T1000 (cell line): ENCODE measurements at places on chromosomes 2 and 18.

GRCh38 chr18:55781481-55781957, 193.5 kb upstream of the TCF4 start:
- no peak for DNase-seq

- no peak for DNase-seq
Measured at GRCh38 chr2:16520891-16521290, 144.7 kb downstream of the CYRIA start.

DNA sequence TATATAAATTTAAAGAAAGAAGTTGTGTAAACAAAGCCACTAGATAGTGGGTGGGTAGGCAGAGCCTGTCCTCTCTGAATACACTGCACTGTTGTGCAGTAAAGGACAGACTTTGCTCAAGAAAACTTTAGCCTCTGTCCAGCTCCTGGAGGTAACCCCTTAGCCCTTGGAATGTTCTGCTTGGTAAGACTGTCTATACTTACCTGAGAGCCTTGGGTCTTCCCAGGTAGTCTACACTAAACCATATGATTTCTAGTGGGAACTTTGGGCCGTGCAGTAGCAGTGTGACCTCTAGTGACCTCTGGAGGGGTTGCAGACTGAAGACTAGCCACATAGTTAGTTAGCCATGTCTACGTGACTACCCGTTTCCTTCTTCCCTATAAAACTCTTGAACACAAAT, 678.3 kb upstream of the NRXN1 start:
- no peak for DNase-seq

DNA sequence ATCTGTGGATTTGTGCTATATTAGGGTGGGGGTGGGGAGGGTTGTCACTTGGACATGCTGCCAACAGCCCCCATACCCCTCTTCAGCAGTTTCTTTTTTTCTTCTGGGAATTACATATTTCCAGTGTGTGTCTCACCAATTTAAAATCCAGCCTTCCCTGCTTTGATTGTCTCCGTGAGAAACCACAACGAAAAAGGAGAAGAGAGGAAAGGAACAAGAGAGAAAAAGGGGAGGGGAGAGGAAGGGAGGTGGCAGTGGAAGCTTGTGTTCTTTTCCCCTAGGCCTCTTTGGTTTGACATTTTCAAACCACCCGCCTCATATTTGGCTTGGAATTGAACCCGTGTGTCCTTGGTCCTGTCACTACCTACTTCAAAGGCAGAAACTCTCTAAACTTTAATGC, 860 bp downstream of the CTNNA2 start:
- DNase-seq: no peak

DNA sequence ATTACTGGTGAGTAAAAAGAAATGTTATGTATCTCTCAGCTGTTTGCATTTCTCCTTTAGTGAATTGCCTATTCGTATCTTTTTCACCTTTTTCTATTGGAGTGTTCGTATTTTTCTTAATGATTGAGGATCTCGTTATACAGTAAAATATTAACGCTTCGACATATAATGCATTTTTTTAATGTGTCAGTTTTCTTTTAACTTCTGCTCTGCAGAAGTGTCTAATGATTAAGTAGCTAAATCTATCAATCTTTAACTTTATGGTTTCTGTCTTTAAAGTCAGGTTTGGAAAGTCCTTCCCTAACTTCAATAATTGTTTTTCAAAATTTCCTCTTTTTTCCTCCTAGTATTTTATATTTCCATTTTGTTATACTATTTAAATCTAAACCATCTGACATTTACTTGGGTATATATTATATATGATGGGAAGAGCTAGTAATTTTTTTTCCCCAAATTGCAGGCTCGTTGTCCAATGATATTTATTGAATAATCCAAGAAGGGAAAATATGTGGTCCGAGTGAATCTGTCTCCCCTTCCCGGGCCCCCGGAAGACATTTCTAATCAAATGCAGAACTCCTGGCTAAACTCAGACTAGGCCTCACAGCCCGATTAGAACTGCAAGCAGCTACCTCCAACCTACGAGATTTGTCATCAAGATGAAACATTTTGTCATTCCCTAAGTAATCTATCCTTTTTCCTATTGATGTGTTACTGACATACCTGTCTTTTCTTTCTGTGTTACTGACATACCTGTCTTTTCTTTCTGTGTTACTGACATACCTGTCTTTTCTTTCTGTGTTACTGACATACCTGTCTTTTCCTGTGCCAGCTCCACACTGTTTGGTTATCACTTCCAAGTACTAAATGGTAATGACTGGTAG, 17.2 kb downstream of the PCBP1 start:
- DNase-seq: peak; percentile 18

DNA sequence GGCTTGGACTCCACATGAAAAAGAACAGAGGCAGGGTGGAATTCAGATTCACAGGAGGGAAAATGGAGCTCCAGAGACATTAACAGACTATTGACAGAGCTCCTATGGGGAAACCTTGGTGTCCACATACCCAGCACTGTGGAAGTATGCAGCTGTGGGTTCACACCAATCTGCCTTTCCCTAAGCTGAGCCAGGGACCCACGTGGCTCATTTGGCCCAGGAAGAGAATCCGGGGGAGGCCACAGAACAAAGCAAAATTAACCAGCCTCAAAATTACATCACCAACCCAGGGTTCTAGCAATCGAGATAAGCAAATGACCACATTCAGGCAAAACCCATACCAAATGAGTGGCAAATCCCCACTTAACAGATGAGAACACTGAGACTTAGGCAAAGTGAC, 105.8 kb upstream of the TWIST2 start:
- no peak for DNase-seq

- DNase-seq: no peak
Measured at GRCh38 chr2:190959911-190960788, 53.8 kb downstream of the STAT1 start.

- no peak for DNase-seq
Measured at GRCh38 chr2:26584191-26584590, 57.0 kb downstream of the CIB4 start.

- DNase-seq: no peak
Measured at GRCh38 chr2:239499726-239500573, 99.1 kb upstream of the HDAC4 start.

GRCh38 chr2:20676353-20677215, 9.6 kb downstream of the GDF7 start:
- no peak for DNase-seq

DNA sequence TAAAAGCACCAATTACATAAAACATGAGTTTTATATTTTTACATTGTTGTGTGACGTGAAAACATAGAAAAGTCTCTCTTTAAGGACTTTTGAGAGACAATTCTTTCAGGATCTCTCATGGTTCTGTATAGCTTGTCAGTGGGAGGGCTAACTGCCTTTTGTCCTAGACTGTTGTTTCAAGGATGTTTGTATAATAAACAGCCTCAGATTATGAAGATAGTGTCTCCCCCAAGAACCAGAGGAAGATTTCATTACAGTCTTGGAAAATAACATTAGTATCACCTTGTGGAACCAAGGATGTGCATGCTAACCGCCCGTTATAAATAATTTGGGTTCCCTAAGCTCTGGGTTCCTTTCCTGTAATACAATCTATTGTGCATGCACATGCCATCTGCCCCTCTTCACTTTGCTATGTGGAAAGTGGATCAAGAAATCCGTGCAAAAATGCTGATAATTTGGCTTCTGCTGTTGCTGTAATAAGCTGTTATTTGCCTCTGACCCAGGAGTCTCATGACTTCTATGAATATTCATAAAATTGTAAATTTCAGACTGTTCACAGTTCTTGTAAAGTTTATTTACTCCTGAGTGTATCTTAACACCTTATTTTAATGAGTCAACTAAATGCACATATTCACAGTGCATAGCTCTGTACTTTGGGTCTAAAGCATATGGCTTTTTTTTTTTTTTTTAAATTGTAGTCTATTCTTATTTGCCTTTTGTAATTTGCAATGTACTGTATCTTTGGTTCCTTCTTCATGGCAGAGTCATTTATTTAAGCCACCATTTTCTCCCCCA, 265.5 kb downstream of the PTH2R start:
- no peak for DNase-seq

DNA sequence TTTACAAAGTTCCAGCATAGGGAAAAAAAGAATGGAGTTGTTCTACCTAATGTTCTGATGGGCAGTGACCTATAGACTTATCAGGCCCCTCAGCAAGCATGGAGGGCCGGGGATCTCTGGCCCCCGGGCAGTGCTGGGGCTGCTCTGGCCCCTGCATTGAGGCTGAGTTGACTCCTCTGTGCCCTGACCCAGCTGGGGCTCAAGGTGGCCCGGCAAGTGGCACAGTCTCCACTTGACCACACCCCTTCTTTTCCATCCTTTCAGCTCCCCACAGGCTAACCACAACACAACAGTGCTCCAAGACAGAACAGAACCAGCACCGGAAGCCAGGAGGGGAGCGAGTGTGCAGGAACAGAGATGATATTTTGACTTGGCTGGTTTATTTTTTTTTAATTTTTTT, 19.9 kb downstream of the TOGARAM2 start:
- no peak for DNase-seq

GRCh38 chr18:77711096-77711495, 461.4 kb downstream of the GALR1 start:
- DNase-seq: no peak

DNA sequence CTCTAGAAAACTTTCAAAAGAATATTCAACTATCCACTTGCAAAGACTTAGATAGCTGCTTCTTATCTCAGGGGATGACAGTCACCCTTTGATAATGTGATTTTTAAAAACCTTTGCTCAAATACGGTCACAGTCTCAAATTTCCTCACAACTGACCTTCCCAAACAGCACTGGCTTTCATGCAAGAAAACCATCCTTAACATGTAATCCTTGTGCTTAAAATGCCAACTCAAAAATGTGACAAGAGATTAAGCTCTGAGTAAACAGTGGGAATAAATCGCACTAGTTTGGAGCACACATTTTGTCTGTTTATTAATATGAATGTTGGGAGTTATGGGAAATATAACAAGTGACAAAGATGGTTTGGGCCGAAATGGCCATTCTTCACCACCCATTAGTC, 87.5 kb upstream of the CCBE1 start:
- DNase-seq: no peak

DNA sequence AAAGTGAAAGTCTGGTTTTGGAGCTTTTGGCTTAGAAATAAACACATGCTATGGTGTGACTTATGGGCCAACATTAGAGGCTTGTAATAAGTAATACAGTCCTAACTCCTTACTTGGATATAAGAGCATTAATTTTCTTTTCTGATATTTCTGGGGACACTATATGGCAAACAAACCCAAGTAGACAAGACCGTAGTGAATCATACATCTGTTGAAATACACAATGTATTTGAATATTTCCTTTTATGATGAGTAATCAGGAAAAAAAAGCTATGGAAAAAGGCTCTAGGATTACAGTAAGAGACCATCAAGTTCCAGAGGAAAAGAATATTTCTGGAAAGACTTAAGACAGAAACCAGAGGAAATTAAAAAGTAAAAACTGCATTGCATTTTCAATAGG, 146.0 kb upstream of the CYP26B1 start:
- no peak for DNase-seq

DNA sequence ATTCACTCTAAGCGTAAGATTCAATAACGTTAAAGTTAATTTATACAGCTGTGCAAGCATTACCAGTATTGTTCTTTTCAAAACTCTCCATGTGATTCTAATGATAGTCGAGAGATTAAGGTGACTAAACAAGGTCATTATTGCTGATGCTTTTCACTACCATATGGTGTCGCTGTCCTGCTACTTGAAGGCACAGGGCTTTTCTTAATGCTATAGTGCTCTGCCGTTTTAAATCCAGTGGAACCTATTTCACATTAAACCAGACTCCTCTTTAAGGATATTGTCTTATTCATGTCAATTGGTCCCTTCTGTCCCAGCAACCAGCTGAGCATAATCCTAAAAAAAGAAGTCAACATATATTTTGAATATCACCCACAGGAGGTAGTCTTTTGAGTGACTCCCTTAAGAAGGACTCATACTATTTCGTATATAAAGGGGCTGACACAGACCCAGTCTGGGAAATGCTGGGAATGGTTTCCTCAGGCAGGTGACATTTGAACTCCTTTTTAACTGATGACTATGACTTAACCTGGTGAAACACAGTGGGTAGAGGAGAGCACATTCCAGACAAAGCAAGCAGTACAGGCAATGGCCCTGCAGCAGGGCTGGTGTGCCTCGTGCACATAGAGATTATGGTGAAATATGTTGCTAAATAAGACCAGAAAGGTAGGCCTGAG, 53.9 kb upstream of the CYTIP start:
- DNase-seq: no peak
